Naive thymus-derived CD8-positive, alpha-beta T cell (primary cell): ENCODE measurements at places on chromosomes 12 and 14. TPM values are rescaled to one million over a fixed set of nuclear protein-coding genes. Genes with fewer than 3 reads are reported as not detected.

DNA sequence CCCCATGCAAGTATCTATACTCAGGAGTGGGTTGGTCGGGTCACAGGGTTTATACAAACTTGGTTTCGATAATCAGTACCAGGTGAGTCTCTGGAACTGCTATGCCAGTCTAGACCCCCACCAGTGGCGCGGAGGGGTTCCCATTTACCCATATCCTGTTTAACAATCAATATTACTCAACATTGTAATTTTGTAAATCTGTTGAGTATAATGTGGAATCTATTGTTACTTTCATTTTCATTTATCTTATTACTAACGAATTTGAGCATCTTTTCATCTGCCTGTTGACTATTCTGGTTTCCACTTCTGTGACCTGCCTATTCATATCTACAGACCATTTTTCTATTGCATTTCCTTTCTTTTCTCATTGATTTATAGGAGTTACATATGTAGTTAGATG, 275.2 kb upstream of the CRY1 start:
- no peaks in the 10 kb centered on the region for H3K36me3 ChIP-seq
- H3K27ac ChIP-seq, result peak overlapping the region; percentile 94
- H3K4me3 ChIP-seq, result peak overlapping the region; percentile 81

DNA sequence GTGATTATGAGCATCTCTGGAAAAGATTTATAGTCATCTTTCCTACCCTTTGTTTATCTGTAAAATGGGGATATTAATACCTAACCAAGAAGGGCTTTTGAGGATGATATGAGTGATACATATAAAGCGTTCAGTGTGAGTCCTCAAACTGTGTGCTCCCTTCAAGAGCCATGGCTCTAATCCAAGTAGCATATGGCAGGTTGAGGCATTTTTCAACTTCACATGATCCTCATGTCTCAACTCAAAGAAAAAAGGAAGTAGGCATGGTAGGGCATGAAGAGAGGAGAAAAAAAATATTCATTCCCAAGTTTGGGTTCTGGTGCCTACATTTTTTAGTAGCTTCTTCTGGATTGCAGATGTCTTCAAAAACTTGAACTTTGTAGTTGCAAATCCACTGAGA, 286.3 kb upstream of the ATP2B1 start:
- H3K27me3 ChIP-seq, result no peaks in the 10 kb centered on the region
- no peak overlapping the region for H3K27ac ChIP-seq
- DNase-seq, result no peak
- no peak overlapping the region for H3K4me3 ChIP-seq
- H3K36me3 ChIP-seq, result no peaks in the 10 kb centered on the region
- peaks cover 8% of the 10 kb centered on the region for H3K4me1 ChIP-seq

DNA sequence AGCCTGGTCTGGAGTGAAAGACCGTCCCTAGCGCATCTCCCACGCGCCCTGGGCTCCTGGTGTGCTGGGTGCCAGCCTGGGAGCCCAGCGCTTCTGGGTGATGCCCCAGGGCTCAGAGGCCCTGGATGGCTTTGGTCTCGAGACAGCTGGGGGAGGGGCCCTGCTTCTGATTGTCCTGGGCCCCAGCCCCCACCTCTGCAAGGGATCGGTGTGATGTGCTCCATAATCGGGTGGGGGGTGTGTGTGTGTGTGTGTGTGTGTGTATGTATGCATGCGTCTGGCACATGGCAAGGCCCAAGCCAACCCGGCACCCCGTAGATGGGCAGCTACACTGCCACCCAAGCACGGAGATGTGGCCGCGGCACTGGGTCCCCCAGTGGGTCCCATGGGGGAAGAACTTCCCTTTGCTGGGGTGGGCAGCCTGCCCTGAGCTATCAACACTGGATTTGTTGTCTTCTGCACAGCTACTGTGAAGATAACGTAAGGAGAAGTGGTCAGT, 3.1 kb downstream of the ZBTB42 start:
- no peak overlapping the region for H3K4me3 ChIP-seq
- H3K36me3 ChIP-seq, result no peaks in the 10 kb centered on the region
- H3K4me1 ChIP-seq, result peaks cover 13% of the 10 kb centered on the region
- no peak for DNase-seq

DNA sequence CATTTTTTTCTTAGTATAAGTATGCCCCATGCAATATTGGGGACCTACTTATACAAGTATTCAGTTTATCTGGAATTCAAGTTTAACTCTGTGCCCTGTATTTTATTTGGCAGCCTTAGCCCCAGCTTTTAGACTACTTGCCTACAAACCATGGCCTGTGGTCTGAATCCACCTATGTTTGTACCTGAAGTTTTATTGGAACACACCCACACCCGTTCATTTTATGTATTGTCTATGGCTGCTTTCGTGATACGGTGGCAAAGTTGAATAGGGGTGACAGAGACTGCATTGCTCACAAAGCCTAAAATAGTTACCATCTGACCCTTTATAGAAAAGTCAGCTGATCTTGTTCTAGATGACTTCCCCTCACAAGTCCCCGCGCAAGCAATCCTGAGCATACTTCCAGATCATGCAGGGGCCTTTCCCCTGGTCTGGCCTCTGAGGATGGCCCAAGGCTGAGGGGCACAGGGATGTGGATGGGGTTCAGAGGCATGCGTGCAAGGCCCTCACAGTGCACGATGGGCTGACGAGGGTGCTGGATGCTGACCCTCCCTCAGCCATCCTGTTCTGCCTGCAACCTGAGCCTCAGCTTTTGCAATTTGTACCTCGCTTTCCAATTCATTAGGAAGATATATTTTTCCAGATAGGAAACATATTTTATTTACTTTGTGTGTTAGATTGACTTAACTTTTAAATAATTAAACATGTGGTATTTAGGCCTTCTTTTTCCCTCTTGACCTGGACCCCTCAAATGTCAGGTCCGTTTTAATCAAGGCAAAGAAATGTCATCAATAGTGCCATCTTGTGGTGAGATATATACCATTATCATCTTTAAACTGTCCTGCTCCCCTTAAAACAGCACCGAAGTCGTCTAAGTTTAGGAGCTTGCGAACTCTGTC, 527.3 kb upstream of the CCDC196 start:
- no peak overlapping the region for H3K4me3 ChIP-seq
- peaks cover 19% of the 10 kb centered on the region for H3K4me1 ChIP-seq
- no peak for DNase-seq
- no peaks in the 10 kb centered on the region for H3K27me3 ChIP-seq

- H3K27me3 ChIP-seq, result no peaks in the 10 kb centered on the region
- no peaks in the 10 kb centered on the region for H3K4me1 ChIP-seq
- no peak overlapping the region for H3K27ac ChIP-seq
- H3K36me3 ChIP-seq, result no peaks in the 10 kb centered on the region
- no peak overlapping the region for H3K4me3 ChIP-seq
- DNase-seq, result no peak
Observed at GRCh38 chr14:94844593-94845152, 74.8 kb upstream of the GSC start.

DNA sequence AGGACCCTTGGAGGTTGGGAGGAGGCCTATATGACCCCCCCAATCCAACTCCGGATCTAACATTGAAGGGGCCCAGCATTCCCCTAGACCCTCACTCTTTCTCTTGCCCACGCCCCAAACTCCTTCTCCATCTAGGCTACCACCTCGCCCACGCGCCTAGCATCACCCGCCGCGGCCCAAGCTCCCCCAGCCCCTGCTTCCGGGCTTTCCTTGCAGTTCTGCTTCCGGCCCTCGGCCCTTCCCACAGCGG, 445 bp downstream of the CERS5 start:
- peak overlapping the region; percentile 83 for H3K27ac ChIP-seq
- peaks cover 41% of the 10 kb centered on the region for H3K4me1 ChIP-seq
- DNase-seq, result no peak
- H3K4me3 ChIP-seq, result peak overlapping the region; percentile 97
- H3K36me3 ChIP-seq, result no peaks in the 10 kb centered on the region

DNA sequence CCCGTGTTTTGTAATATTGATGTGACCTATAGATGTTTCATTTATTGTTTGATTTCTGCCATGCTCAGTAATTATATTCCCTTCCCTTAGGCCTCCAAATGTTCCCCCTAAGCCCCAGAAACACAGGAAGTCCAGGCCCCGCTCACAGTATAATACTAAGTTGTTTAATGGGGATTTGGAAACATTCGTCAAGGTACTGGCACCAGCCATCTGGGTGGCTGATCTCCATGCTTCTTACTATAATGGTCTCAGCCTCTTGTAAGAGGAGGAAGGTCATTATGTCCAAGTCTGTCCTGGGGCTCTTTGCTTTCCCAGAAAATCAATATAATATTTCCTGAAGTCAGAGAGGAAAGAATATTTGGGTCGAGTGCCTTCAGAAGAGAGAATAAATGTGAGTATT, 130.9 kb downstream of the KICS2 start:
- H3K27ac ChIP-seq, result no peak overlapping the region
- H3K36me3 ChIP-seq, result no peaks in the 10 kb centered on the region
- no peak overlapping the region for H3K4me3 ChIP-seq
- peaks cover 2% of the 10 kb centered on the region for H3K27me3 ChIP-seq
- DNase-seq, result no peak
- H3K4me1 ChIP-seq, result no peaks in the 10 kb centered on the region

- peaks cover 5% of the 10 kb centered on the region for H3K27me3 ChIP-seq
- no peak overlapping the region for H3K4me3 ChIP-seq
- no peaks in the 10 kb centered on the region for H3K36me3 ChIP-seq
- H3K27ac ChIP-seq, result no peak overlapping the region
- H3K4me1 ChIP-seq, result no peaks in the 10 kb centered on the region
- no peak for DNase-seq
Observed at GRCh38 chr12:106033161-106033675, 105.5 kb downstream of the NUAK1 start.

GRCh38 chr12:45575417-45575816, 154.1 kb upstream of the ARID2 start:
- H3K27me3 ChIP-seq, result no peaks in the 10 kb centered on the region
- H3K36me3 ChIP-seq, result no peaks in the 10 kb centered on the region
- DNase-seq, result no peak
- H3K4me1 ChIP-seq, result peaks cover 7% of the 10 kb centered on the region
- no peak overlapping the region for H3K27ac ChIP-seq

GRCh38 chr12:109715310-109716091, 1.9 kb downstream of the FAM222A start:
- H3K4me3 ChIP-seq, result peak overlapping the region; percentile 69
- no peak overlapping the region for H3K27ac ChIP-seq
- no peak for DNase-seq
- peaks cover 32% of the 10 kb centered on the region for H3K27me3 ChIP-seq
- no peaks in the 10 kb centered on the region for H3K36me3 ChIP-seq
- peaks cover 3% of the 10 kb centered on the region for H3K4me1 ChIP-seq

GRCh38 chr14:62031504-62031903, 269.3 kb downstream of the SNAPC1 start:
- H3K4me1 ChIP-seq, result no peaks in the 10 kb centered on the region
- no peaks in the 10 kb centered on the region for H3K36me3 ChIP-seq
- H3K27ac ChIP-seq, result no peak overlapping the region
- DNase-seq, result no peak

- peaks cover 5% of the 10 kb centered on the region for H3K36me3 ChIP-seq
- no peaks in the 10 kb centered on the region for H3K27me3 ChIP-seq
- H3K4me1 ChIP-seq, result no peaks in the 10 kb centered on the region
- H3K27ac ChIP-seq, result no peak overlapping the region
Observed at GRCh38 chr14:81400852-81401251, 728 bp upstream of the STON2 start.

DNA sequence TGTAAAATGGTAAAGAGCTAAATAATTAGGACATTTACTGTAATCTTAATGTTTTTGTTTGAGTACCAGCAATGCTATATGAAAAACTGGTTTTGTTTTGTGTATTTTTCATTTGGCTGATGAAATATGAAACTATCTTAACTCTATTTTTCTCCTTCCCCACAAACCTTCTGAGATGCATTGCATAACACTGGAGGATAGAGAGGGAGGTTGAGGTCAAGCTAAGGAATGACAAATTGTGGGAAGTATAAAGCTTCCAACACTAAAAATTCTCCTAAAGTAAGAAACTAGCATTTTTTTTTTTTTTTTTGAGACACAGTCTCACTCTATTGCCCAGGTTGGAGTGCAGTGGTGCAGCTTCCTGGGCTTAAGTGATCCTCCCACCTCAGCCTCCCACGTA, 31.5 kb upstream of the SRP54 start:
- H3K4me3 ChIP-seq, result no peak overlapping the region
- no peak for DNase-seq
- H3K27ac ChIP-seq, result no peak overlapping the region
- H3K36me3 ChIP-seq, result no peaks in the 10 kb centered on the region

DNA sequence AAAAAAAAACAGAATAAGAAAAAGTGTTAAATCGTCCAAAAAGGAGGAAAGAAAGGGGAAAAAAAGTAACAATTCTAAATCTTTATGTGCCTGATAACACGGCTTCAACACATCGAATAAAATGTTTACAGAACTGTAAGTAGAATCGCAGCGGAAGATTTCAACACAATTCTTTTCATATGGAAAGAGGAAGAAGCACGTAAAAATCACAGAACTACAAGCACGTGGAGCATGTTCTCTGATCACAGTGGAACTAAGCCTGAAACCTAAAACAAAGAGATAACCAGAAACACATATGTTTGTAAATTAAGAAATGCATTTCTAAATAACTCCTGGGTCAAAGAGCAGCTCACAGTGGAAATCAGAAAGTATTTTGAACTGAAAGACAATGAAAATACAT, 8.7 kb downstream of the CLEC7A start:
- no peak overlapping the region for H3K4me3 ChIP-seq
- no peak for DNase-seq
- no peak overlapping the region for H3K27ac ChIP-seq
- H3K4me1 ChIP-seq, result peaks cover 3% of the 10 kb centered on the region
- no peaks in the 10 kb centered on the region for H3K36me3 ChIP-seq

Gene FGF23
- not detected for total RNA-seq
